Stimulated activated CD4-positive, alpha-beta T cell treated with anti-CD3 and anti-CD28 coated beads, Interleukin-15, amount 100 ng/mL, for 1 hour (primary cell): ENCODE measurements at places on chromosomes 5 and 9.

GRCh38 chr9:121683652-121684051, 32.2 kb downstream of the DAB2IP start:
- no peak for DNase-seq

GRCh38 chr9:123832858-123833650, 96.9 kb downstream of the DENND1A start:
- no peak for DNase-seq

DNA sequence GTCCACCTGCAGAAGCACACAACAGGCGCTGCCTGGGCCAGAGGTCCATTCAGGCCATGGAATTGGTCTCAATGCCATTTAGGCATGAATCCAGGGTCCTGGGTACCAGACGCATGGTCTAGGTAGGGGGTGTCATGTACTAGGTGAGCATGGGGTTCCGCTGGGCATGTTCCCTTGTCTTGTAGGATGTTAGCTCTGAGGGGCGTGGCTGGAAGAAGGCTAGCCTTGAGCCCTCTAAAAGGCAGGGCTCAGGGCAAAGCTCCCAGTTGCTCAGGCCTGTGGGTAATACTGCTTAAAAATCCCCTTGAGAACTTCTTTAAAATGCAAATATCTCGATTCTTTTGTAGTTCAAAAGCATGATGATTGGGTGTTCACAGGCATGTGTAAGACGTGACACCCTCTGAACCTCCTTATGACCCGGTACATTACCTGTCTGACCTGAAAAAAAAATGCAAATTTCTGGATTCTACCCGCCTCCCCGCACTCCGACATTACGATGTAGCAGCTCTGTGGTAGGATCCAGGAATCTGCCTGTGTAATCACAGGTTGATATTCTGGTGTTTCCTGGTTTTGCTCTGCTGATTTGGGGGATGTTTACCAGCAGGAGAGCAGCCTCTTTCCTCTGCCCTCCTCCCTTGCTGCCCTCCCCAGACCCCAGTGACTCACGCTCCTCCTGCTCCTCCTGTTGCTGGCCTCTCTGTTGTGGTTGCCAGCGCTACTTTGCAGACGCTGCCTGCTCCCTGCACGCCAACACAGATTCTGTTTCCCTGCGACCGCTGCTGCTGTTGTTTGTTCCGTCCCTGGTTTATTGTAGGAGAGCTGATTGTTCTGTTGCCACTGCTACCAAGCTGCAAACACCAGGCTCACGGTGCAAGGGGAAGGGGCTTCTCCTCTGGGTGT, 5.7 kb downstream of the TMC1 start:
- peak; percentile 47 for DNase-seq

DNA sequence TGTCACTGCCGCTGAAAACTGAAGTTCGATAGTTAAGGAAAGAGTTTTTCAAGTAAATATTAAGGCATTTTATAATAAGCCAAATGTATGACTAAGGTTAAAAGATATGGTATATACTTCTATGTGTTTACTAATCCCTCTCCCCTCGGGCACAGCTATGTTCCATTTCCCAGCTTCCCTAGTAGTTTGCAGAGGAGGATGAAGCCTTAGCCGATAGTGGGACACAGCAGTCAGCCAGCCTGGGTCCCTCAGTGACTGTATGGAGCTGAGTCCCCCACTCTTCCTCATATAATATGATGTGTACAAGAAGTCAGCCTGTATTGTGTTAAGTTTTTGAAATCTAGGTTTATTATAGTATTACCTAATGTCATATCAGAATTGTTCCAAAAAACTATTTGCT, 55.8 kb downstream of the PARP8 start:
- DNase-seq, result no peak

DNA sequence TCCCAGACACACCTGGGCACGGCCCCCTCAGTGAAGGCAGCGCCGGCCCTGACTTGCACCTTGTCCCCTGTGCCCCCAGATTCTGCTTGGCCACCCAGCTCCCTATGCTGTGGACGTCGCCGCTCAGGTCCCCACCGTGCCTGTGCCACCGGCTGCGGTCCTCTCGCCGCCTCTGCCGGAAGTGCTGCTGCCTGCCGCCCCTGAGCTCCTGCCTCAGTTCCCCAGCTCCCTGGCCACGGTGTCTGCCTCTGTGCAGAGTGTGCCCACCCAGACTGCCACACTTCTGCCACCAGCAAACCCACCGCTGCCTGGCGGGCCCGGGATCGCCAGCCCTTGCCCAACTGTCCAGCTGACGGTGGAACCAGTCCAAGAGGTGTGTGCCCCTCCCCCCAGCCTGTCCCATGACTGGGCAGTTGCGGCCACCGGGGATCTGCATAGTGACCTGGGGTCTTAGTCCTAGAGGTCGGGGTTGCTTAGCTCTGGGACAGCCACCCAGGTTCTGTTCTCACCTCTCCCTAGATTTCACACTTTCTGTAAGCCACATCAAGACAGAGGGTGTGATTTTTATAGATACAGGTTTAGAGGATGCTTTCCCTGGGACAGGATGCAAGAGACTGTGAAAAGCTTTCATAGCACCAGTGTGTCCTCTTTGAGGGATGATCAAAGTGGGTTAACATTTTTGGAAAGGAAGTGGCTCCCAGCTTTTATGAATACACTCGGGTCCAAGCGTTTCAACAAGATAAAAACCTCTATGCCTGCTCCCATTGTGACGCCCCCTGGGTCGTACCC, 78.0 kb downstream of the WNK2 start:
- no peak for DNase-seq

DNA sequence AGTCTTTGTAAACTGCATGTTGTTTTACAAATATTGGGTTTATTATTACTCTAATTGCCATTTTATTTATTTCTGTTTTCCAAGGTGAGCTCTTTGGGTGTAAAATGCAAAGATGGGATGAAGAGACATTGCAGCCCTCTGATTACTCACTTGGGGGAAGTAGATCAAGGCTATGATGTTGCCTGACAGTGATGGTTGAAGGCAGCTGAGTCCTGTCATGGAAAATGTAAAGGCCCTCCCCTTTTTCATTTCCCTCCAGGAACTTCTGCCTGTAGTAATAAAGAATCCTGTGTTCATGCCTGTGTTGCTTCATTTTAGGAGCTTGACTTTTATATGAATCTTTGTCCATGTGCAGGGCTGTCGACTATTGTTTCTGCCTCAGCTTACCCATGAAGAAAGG, 605.4 kb upstream of the CLINT1 start:
- DNase-seq, result no peak

GRCh38 chr9:2642068-2642467, 20.5 kb downstream of the VLDLR start:
- DNase-seq, result no peak

DNA sequence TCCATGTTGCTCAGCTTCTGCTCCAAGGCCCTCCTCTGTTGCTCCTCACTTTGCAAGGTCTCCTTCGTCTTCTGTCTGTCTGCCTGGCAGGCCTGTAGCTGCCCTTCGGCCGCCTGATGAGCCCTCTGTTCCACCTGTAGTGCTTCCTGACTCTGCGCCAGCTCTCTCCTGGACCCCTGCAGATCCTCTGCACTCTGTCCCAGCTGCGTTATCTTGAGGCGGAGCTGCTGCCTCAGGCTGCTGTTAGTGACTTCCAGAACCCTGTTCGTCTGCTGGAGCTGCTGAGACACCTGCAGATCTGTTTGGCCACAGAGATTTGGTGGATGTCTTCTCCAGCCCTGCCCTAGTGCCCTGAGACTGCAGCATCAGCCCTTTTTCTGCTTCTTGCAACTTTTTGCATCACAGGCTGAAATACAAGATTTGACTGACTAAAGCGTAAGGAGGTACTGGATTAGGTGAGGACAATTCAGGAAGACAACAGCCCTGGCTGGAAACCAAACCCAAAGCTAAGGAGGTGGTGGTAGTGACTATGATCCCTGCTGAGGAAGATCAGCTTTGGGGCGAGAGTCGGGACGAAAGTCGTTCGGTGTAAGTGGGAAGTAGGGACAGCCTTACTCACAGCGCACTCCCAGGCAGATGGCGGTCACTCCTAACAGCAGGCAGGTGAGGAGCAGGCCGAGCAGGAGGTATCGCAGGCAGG, 2.1 kb downstream of the CD72 start:
- DNase-seq, result no peak

DNA sequence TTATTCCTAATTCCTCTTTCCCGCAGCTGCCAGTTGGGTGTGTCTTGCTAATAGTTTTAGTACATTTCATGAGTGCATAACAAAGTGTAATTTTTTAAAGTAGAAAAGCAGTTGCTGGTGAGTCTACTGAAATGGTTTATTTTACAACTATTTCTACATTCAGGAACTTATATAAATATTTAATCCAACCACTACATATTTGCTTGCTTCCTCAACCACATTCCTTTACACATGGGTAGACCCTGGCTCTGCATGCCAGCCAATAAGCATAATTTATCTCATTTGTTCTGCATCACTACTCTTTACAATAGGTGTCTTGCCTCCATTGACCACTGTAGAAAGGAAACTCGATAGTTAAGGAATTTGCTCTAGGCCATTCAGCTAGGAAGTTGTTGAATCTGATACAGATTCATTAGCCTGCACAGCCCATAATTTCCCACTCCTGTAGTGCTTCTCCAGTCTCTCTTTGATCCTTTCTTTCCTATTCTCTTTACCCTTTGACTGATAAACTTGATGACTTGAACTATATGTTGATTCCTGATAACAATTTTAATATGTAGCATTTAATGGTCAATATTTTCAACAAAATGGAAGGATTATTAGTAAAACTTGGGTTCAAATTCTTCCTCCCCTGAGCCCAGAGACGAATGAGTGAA, 342.5 kb upstream of the ACTBL2 start:
- DNase-seq, result no peak

GRCh38 chr5:170611449-170612090, 107.8 kb downstream of the KCNIP1 start:
- DNase-seq, result no peak

DNA sequence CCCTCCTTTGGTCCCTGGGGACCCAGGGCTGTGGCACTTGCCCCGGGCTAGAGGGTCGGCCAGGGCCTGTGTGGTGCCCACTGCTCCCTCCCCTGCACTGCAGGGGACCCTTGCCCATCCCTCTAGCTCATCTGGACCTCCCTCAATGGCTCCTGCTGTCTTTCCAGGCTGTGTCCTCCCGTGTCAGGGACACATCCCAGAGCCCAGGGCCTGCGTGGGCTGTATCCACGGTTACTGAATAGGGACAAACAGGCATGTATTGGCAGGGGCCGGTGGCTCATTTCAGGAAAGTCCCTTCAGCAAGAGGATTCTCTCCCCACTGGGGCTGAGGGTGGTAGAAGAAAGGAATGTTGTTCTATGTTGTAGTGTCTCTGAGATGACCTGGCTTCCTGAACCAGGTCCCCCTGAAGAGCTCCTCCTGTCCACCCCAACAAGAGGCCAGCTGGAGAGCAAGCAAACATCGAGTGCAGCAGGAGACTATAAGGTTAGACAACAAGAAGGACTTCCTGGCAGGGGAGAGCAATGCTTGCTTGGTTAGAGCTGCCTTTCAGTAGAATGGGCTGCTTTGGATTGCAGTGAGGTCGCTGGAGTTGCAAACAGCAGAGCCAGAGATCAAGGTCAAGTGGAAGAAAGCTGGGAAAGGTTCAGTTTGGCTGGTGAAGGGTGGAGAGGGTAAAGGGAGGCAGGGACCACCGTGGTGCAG, 1.0 kb upstream of the CRB2 start:
- DNase-seq, result no peak

DNA sequence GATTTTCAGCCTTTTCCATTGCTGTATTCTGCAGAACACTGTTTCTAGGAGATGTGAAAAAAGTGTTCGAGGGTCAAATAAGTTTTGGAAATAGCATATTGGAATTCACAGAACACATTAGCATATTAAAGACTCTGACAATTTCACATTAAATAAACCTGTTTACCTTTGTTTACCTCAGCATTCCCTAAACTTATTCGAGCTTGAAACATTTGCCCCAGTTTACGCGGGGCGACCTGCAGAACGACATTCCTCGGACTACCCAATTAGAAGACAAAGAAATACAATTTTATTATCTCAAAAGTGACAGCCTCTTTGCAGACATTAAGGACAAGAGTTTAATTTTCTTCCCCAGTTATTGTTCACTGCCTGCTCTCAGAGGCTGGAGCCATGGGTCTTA, 110.3 kb upstream of the NFIB start:
- DNase-seq, result no peak

DNA sequence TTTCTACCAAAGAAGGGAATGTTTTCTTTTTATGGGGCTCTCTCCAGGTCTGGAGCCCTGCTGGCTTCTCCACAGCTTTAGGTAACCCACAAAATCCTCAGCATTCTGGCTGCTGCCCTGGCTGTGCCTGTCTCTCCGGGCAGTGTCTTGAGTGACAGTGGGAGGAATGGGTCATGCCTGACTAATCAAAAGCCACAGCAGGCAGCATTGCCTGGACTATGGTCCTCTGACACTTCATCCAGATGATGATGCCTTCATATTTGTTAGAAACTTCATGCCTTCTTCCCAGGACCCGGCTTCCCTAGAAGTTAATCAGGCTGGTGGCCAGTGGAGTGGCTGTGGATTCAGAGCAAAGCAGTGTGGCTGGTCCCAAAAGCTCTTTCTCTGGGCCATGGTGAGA, 32.2 kb upstream of the TGFBI start:
- DNase-seq, result no peak

DNA sequence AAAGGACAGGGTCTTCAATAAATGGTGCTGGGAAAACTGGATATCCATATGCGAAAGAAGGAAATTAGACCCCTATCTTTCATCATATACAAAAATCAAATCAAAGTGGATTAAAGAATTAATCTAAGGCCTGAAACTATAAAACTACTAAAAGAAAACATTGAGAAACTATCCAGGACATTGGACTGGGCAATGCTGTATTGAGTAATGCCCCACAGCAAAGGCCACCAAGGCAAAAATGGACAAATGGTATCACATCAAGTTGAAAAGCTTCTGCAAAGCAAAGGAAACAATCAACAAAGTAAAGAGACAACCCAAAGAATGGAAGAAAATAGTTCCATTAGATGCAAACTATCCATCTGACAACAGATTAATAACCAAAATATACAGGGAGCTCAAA, 72.3 kb downstream of the STRBP start:
- no peak for DNase-seq

- DNase-seq, result no peak
These were observed 193.7 kb downstream of the CACNA1B start for GRCh38 chr9:138071292-138071691.

DNA sequence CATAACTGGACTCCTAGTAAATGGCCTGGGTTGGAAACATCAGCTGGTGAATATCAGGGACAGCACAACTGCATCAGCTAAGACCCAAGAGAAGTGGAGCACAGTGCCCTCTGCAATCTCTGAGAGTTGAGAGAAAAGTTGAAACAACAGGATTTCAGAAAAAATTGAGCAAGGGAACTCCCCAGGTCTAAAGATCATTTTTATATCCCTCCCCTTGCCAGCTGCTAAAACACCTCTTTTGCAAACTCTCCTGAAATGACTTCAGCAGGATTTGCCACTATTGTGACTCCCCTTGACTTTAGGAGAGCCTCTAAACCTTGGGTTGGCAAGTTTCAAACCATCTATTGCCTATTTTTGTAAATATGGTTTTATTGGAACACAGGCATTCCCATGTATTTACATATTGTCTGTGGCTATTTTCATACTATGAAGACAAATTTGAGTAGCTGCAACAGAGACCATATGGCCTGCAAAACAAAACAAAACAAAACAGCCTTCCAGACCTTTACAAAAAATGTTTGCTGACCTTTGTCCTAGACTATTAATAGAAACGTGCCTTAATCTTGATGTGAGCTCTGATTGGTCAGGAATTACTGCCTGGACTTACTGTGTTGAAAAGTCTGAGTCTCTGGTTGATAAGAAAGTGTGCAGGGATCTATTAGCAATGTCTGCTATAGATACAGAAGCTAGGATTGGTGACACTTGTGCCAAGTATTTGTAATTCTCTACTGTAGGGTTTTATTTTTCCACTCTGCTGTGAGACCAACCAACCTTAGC, 37.7 kb upstream of the PLPPR1 start:
- DNase-seq, result no peak

GRCh38 chr9:30075451-30076199, 2308.8 kb upstream of the ACO1 start:
- DNase-seq, result no peak
